Activated CD8-positive, alpha-beta T cell treated with anti-CD3 and anti-CD28 coated beads for 36 hours (primary cell): ENCODE measurements at places on chromosomes 12 and 14. TPM values are rescaled to one million over a fixed set of nuclear protein-coding genes. Genes with fewer than 3 reads are reported as not detected.
A peak's percentile ranks its signal among the peaks of the same experiment; 100 is the strongest.

- DNase-seq, result peak; percentile 40
- H3K27me3 ChIP-seq, result no peaks in the 10 kb centered on the region
- no peak overlapping the region for H3K4me3 ChIP-seq
- H3K36me3 ChIP-seq, result peaks cover 28% of the 10 kb centered on the region
- peaks cover 41% of the 10 kb centered on the region for H3K4me1 ChIP-seq
Measured at GRCh38 chr14:73014105-73014504, 12.8 kb downstream of the ZFYVE1 start.

GRCh38 chr12:23113781-23114180, 488.8 kb downstream of the ETNK1 start:
- no peak overlapping the region for H3K4me3 ChIP-seq
- no peaks in the 10 kb centered on the region for H3K4me1 ChIP-seq
- no peaks in the 10 kb centered on the region for H3K36me3 ChIP-seq
- no peaks in the 10 kb centered on the region for H3K27me3 ChIP-seq

- DNase-seq, result peak; percentile 61
- peak overlapping the region; percentile 96 for H3K4me3 ChIP-seq
- peaks cover 4% of the 10 kb centered on the region for H3K27me3 ChIP-seq
Measured at GRCh38 chr14:96797582-96798349, 584 bp downstream of the VRK1 start.

GRCh38 chr14:103361867-103362266, 23.3 kb upstream of the MARK3 start:
- peaks cover 11% of the 10 kb centered on the region for H3K36me3 ChIP-seq
- H3K27ac ChIP-seq, result peak overlapping the region; percentile 71
- H3K27me3 ChIP-seq, result peaks cover 2% of the 10 kb centered on the region
- DNase-seq, result peak; percentile 55

DNA sequence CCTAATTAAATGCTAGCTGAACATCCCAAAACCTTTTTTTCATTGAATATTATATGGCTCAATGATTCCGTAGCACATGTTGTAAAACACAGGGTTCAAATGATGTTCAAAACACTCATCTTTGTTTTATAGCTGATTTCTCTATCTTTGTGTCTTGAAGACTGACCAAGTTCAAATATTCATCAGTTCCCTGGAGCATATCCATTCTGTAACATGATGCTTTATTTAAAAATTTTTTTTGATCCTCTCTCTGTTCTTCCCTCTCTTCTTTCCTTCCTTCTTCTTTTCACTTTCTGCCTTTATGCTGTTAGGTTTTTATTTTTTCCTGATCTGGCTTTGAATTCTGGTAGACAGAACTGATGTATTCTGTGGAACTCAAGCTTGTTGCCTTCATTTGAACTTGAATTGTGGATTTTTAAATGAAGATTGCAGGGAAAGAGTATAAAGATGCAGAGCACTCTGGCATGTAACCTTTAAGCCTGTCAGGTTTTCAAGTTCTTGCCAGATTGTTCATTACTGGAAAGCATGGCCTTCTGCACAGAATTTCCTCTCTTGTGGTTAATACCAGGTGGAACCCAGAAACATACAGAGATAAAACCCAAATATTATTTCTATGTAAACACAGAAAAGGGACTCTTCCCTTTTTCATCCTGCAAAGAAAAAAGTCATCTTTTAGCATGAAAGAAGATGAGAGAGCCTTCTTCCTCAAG, 39.5 kb downstream of the PROX2 start:
- peak overlapping the region; percentile 6 for H3K4me3 ChIP-seq
- H3K27ac ChIP-seq, result peak overlapping the region; percentile 88
- no peaks in the 10 kb centered on the region for H3K27me3 ChIP-seq
- H3K36me3 ChIP-seq, result peaks cover 18% of the 10 kb centered on the region
- DNase-seq, result no peak
- peaks cover 67% of the 10 kb centered on the region for H3K4me1 ChIP-seq

DNA sequence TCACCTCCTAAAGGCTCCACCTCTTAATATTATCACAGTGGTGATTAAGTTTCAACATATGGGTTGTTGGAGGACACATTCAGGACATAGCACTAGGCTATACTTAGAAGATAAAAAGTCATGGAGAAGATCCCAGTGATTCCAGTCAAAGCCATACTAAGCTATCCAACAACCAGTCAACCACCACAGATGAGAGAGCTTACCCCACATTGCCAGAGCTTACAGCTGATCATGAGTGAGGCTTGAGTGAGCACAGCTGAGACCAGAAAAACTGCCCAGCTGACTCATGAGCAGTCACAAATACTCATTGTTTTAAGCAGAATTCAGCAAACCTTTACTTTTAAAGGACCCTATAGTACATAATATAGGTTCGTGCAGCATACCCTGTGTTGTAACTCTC, 85.1 kb downstream of the DRAM1 start:
- peaks cover 1% of the 10 kb centered on the region for H3K27me3 ChIP-seq
- no peaks in the 10 kb centered on the region for H3K36me3 ChIP-seq
- no peak for DNase-seq
- peaks cover 2% of the 10 kb centered on the region for H3K4me1 ChIP-seq
- H3K27ac ChIP-seq, result no peak overlapping the region

DNA sequence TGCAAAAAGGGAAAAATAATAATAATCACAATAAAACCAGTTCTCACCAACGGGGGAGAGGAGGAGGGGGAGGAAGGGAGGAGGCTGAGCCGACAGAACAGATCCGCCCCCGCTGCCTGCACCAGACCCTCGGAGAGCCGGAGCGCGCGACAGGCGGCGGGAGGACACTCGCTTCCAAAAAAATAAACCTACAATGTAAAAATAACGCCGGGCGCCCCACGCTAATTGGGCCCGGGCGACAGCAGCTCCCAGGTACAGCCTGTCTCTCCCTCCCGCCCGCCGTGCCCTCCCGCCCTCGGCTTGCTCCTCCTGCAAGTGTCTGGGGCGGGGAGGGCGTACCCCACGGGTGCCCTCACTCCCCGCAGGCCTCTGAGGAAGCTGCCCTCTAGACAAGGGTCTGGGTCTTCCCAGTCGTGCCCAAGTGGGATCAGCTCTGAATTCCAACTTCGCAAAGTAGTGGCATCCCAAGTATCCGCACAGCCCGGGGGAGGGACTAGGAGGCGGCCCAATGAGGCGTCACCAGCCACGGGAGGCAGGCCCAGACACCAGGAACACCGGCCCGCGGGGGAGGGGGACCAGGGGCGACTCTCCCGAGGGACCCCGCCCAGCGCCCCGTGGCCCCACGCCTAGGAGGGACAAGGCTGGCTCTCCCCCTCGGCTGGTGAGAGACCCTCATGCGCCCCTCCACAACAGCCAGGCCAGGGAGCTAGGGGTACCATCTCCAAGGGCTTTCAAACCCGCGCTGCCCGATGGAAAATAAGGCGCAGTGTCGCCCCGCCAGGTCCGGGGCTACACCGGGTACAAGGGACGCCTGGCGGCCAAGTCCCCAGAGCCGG, 1.0 kb downstream of the NCOR2 start:
- H3K4me3 ChIP-seq, result peak overlapping the region; percentile 92
- H3K4me1 ChIP-seq, result peaks cover 36% of the 10 kb centered on the region
- H3K27me3 ChIP-seq, result no peaks in the 10 kb centered on the region
- peak; percentile 71 for DNase-seq
- peak overlapping the region; percentile 87 for H3K27ac ChIP-seq

DNA sequence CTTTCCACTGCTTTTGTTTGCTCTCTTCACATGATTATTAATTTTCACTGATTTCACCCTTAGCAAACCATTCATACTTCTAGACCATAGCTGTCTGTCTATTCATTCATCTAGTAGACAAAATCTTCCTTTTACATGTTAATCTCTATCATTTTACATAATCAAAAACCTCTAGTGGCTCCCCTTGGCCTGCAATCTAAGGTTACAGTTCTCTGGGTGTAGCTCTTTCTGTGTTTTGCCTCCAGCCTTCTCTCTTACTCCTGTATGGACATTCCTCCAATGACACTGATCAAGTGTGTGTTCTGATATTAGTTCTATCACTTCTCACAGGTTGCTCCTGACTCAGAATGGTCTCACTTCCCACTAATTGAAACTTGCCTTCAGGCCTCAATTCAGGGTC, 56.4 kb downstream of the PRKCH start:
- no peaks in the 10 kb centered on the region for H3K27me3 ChIP-seq
- no peak overlapping the region for H3K4me3 ChIP-seq
- no peak for DNase-seq
- H3K36me3 ChIP-seq, result peaks cover 87% of the 10 kb centered on the region

DNA sequence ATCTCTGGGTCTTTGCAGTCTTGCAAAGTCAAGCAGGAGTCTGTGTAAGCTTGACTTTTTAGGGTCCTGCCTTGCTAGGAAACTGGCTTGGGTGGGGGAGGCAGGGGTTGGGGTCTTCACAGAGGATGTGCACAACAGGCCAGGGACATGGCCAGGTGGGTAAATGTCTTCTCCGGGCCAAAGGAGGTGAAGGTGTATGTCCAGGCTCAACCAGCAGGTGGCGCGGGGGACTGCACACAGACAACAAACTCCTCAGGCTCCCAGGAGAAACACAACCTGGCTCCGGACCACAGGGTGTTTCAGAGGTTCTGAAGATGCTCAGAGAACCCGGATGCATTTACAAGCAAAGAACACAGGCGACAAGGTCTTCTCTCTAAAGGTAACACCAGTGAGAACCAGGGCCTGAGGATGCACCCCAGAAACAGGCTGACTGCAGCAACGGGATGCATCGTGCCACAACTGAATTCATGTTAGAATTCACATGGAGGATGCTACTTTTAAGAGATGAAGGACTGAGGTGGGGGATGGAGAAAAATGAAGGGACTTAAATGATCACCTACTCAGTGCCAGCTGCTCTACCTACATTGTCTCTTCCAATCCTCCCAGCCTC, 56.0 kb downstream of the PLEKHG3 start:
- no peaks in the 10 kb centered on the region for H3K36me3 ChIP-seq
- no peak overlapping the region for H3K27ac ChIP-seq
- H3K4me1 ChIP-seq, result peaks cover 7% of the 10 kb centered on the region
- H3K4me3 ChIP-seq, result no peak overlapping the region
- peaks cover 7% of the 10 kb centered on the region for H3K27me3 ChIP-seq
- peak; percentile 77 for DNase-seq

DNA sequence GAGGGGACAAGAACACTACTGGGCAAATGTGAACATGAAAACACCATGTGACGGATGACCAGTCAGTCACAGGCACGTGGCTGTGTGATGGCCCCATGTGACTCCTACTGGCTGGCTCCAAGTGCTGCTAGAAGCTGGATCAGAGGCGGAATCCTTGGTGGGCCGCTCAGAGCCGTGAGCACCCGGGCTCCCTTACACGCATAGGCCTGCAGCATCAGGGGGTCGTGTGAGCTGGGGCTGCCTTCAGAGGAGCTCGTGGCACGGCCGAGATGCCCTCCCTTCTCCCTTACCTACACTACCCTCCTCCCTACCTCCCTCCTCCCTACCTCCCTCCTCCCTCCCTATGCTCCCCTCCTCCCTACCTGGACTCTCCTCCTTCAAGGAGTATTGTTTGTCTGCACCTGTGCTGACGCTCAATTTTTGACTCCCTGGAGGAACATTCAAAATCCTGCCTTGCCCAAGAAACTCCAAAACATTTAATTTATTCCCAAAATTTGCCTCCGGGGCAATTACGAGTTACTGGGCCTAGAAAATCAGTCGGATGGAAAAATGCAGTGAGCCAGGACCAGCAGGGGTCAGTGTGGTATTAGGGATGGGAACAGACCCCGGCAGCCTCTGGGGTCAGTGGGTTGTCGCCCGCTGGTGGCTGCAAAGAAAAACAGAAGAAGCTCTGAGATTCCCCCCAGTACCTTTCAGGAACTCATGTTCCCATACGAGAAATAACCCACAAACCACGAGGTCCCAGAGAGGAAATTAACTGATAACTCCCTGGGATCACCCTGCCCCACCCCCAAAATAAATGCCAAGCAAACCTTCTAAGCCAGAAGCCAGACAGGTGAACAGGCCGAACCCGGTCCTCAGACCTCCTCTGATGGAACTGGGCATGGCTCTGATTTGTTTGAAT, 61.3 kb downstream of the C14orf132 start:
- peak; percentile 82 for DNase-seq
- H3K27ac ChIP-seq, result no peak overlapping the region
- H3K4me1 ChIP-seq, result no peaks in the 10 kb centered on the region

DNA sequence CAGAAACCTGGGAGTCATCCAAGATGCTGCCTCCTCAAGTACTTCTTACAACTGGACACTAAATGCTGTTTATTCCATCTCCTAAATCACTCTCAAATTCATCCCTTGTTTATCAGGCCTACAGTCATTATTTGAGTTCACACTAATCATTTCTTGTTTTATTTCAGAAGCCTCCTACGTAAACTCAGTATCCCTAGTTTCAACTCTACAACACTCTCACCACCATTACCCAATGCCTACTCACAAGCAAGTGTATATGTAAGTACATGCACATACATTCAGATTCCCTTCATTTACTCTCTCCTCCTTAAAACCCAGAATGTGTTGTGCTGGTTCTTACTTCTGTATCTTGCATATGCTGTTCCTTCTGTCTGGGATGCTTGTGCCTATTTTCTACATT, 43.0 kb downstream of the DDHD1 start:
- H3K4me3 ChIP-seq, result no peak overlapping the region
- peaks cover 33% of the 10 kb centered on the region for H3K4me1 ChIP-seq
- H3K36me3 ChIP-seq, result peaks cover 13% of the 10 kb centered on the region
- no peaks in the 10 kb centered on the region for H3K27me3 ChIP-seq
- no peak for DNase-seq
- H3K27ac ChIP-seq, result no peak overlapping the region

Gene VSIG10
- 5.3 TPM for total RNA-seq

Gene FAM181A
- not detected for total RNA-seq

Gene MANSC4
- not detected for total RNA-seq

Gene IGFBP6
- 2.0 TPM for total RNA-seq

Gene MMP14
- total RNA-seq, result 1.9 TPM
